ENCODE measurements at places on chromosomes 4 and X.
A peak's percentile ranks its signal among the peaks of the same experiment; 100 is the strongest.

DNA sequence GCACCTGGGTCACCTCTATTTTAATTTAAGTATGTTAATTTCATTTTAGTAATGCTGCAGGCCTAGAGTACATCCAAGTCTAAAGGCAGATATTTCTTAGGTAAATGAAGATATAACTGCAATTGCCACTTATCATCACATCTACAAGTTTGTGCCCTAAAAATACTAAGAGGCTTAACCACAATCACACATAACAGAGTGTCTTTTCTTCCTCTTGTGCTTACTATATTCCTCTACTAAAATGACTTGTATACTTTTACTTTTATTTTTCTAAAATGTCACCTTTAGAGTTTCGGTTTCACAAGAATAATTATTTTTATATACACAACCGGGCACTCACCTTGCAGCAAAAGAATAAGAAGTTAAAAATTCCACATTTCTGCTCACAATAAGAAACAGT, 77.9 kb downstream of the EFHC2 start:
- no peak for DNase-seq

GRCh38 chr4:86870442-86871069, 21.4 kb upstream of the SLC10A6 start:
- DNase-seq = no peak

DNA sequence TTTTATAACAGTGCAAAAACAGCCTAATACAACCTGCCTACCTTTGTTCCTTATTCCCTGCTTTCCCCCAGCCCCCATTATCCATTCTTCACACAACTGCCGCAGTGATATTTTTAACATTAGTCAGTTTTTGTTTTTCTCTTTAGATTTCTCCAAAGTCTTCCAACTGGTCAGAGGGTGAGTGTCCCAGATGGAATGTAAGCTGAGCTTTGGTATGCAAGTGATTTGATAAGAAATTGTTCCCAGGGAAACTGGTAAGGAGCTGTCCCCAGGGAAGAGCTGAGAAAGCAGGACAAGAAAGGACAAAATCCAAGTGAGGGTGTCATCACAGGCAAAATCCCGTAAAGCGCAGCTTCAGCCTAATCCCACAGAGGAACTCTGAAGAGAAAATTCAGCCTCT, 475.5 kb upstream of the ADGRL3 start:
- DNase-seq = no peak

DNA sequence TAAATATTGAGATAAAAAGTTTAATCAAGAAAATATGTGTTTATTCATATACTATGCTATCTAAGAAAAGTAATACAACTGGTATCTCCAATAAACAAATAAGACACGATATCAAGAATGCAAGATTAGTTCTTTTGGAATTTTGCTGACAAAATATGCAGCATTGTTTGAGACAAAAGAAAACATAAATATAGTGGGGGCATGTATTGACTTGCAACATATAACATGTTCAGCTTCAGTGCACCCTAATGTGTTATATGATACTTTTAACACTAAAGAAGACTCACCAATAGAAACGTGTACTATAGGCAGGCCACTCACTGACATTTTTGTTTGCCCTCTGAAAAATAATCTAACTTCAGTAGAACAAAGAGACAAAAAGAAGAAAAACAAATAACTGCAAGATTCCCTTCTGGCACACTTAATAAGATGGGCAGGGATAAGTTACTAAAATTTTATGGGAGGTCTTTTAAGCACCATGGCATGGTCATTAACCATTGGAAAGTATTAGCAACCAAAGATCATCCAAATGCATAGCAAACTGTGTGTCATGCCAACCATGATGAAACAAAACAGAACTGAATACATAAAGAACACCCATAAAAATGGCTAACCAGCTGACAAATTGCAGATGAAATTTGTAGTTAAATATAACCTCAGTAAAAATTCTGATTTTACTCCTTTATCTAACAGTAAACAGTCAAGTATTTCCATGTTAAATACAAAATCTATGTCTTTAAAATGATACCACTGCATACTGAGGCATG, 447.9 kb upstream of the FAM241A start:
- no peak for DNase-seq

DNA sequence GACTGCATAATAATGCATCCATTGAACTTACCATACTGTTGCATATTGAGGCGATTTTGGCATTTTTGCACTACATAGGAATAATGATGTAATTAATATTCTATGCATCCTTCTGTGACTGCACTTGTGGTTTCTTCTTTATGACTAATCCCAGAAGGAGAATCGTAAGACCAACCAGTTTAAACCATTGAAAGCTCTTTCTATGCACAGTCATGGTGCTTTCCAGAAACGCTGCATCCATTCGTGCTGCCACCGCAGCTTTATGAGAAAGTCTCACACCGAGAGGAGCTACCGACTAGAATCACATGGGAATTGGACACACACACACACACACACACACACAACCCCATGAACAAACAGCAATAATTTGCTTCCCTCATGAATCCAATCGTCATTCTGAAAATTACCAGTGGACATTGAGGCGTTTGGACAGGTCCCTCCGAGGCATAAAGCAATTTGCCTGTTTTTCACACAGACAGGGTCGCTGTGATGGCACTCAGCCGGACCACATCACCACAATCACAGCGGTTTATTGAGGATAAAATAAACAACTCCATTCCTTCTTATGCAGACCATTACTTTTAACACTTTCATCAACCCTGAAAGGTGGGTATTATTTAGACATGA, 64.2 kb downstream of the PACRGL start:
- DNase-seq = no peak

DNA sequence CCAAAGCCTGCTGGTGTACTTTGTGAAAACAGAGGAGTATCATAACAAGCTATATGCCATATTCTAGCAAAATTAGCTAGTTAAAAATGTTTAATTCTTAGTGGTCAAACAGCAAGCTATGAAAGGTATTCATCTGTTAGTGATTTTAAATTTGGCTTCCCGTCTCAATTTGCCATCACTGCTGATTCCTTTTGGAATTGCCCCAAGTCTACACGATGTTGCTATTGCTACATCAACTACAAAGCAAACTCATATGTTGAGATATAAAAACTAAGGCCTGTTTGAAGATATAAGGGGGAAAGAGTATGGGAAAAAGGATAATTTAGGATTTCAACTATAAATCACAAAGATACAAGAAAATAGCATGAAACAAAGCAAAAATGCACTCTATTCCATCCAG, 146.1 kb downstream of the COL25A1 start:
- DNase-seq = no peak

GRCh38 chr4:2412885-2413716, 5.3 kb downstream of the ZFYVE28 start:
- DNase-seq = peak; percentile 82

DNA sequence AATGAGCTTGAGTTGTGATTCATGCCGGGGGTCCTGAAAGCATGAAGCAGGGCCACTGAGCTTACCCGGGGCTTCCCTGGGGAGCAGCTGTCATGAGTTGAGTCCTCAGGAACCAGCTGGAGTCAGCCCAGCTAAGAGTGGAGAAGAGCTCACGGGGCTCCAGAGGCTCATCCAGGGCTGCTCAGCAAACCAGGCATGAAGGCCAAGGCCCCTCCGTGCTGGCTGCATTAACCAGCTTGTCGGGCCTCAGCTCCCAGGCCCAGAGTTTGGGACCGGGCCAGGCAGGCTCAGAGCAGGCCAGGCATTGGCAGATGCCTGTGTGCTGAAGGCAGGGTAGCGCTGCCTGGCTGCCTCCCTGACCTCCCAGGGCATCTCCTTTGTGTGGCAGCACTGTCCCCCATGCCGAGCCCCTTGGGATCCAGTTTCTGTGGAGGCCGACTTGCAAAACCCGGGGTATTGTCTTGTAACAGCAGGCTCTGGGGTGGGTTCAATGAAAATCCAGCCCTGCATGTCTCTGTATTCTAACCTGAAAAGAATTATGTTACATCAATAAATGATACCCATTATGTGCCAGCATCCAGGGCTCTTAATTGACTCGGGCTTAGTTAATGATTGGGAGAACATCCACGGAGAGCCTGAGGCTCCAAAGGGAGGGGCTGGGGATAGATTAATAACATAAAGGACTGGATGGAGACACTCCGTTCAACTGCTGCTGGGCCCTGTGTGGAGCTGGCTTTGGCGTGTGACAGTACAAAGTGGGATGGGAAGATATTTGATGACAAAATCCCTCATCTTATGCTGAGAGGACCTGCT, 68.0 kb upstream of the MSX1 start:
- no peak for DNase-seq

DNA sequence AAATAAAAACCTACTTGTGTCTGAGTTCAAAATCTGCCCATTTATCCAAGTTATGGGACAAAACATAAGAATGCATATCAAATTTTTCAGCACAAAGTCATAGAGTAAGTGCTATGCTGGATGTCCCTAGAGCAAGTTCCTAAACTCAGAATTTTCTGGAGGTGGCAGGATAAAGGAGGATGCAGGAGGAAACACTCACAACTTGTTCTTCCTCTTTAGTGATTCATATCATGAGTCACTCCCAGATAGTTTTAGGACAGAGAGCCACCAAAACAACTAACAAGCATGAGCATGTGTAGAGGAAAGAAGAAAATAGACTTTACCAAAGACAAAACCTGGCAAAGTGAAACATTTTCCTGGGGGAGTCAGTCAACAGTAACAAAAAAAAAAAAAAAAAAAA, 302.7 kb downstream of the KCTD8 start:
- DNase-seq = no peak

DNA sequence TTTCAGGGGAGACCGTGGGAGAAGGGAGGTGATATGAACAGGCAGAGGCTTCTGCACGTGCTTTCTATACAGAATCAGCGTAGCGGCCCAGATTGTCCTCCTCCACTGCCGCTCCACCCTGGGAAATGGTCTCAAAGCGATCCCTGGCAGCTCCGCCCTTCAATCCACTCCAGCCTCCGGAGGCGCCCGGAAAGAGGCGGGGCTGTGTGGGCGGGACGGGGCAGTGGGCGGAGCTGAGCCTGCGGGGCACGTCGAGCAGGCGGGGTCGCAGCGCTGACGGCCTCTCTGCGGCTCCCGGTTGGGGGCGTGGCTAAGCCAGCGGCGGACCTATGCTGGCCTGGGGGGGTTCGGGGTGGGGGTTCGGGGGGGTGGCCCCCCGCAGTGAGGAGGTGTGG, 210 bp upstream of the SMIM10L2A start:
- peak; percentile 85 for DNase-seq

GRCh38 chr4:177105536-177105935, 204.1 kb upstream of the NEIL3 start:
- no peak for DNase-seq

DNA sequence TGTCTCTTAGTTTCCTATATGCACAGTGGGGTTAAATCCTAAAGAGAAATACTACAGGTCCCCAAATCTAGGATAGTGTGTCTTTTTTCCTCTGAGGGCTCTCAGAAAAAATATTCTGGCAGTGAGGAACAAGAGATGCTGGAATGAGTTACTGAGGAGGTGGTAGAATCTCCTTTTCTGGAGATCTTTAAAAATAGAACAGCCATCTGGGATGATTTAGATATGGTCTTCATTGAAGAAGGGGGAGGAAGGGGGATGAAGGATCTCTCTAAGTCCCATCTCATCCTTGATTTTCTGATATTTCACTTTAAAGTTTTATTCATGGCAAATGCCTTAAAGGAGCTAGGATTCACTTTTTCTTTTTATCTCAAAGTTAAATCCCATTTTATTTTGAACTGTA, 235.0 kb downstream of the MAML3 start:
- no peak for DNase-seq

GRCh38 chr4:180296036-180296599, 1947.1 kb upstream of the TENM3 start:
- no peak for DNase-seq

- DNase-seq = no peak
Measured at GRCh38 chrX:30812326-30812725, 76.7 kb downstream of the TAB3 start.

GRCh38 chr4:155929833-155930232, 23.8 kb downstream of the CTSO start:
- no peak for DNase-seq

GRCh38 chr4:181308476-181309312, 934.5 kb upstream of the TENM3 start:
- no peak for DNase-seq

GRCh38 chr4:53841711-53842110, 222.7 kb downstream of the CHIC2 start:
- no peak for DNase-seq

DNA sequence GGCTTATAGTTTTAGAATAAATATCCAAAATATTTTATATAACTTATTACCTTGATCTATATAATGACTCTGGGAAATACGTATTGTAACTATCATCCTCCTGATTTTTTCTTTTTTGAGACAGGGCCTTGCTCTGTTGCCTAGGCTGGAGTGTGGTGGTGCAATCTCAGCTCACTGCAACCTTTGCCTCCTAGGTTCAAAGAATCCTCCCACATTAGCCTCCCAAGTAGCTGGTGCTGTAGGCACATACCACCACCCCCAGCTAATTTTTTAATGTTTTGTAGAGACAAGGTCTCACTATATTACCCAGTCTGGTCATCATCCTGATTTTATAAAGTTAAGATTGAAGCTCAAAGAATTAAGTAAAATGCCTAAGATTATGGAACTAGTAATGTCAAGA, 193.6 kb downstream of the SLC4A4 start:
- no peak for DNase-seq

GRCh38 chrX:47030339-47030738, 47.9 kb upstream of the RGN start:
- DNase-seq = peak; percentile 19

GRCh38 chr4:167221084-167221483, 13.2 kb downstream of the SPOCK3 start:
- DNase-seq = no peak

GRCh38 chrX:43005561-43005960, 227.6 kb upstream of the PPP1R2C start:
- no peak for DNase-seq

GRCh38 chr4:56128213-56128612, 179.5 kb downstream of the CEP135 start:
- no peak for DNase-seq

DNA sequence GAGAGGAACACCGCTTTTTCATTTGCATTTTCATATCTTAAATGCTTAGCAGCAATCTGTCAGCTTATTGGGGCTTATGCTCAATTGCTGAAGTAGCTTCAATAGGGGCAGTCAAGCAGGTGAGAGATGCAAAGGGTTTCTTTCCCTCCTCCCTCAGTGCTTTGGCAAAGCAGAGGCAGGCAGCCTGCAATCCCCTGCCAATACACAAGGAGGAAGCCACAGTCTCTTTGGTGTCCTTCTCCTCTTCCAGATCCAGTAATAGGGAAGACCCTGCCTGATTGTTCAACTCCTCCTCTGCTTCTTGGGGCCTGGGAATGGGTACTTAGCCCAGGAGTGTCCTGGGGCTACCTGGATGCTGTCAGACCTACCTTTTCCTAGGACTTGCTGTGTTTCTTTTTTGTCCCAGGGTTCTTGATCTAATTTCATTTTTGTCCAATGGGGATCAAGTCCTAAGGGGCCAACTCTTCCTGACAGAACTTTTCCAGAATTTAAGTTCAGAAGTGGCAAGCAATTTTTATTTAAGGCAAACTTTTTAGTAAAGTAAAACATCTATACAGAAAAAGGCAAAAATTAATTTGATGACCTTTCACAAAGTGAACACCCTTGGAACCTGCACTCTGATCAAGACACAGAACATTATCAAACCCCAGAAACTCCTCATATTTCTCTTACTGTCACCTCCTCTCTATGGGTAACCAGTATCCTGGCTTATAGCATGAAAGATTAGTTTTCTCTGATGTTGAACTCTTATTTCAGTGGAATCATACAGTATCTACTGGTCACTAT, 260.3 kb downstream of the PPP3CA start:
- no peak for DNase-seq

All from stimulated activated CD4-positive, alpha-beta T cell treated with anti-CD3 and anti-CD28 coated beads, Interleukin-4, amount 100 ng/mL, for 24 hours (primary cell).